B cell (primary cell): ENCODE measurements at places on chromosomes 2 and 18. TPM values are rescaled to one million over a fixed set of nuclear protein-coding genes. Genes with fewer than 3 reads are reported as not detected.

GRCh38 chr2:130870161-130870485, 33.4 kb downstream of the ARHGEF4 start:
- DNase-seq: no peak

DNA sequence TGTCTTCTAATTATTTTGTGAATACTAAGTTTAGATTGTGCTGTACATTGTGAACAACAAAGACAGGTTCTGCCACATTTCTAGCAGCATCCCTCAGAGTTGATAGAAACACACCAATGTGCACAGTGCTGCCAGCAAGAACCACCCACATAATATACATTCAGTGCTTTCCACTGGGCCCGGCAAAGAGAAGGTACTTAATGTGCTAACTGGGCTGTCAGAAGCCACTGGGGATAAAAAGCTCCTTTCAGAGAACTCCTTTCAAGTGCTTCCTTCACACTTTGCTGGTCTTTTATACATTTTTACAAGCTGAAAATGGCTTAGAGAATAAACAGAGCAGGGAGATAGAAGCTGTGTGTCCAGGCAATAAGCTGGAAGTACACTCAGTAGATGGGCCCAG, 58.0 kb upstream of the CAPN13 start:
- no peak for DNase-seq

DNA sequence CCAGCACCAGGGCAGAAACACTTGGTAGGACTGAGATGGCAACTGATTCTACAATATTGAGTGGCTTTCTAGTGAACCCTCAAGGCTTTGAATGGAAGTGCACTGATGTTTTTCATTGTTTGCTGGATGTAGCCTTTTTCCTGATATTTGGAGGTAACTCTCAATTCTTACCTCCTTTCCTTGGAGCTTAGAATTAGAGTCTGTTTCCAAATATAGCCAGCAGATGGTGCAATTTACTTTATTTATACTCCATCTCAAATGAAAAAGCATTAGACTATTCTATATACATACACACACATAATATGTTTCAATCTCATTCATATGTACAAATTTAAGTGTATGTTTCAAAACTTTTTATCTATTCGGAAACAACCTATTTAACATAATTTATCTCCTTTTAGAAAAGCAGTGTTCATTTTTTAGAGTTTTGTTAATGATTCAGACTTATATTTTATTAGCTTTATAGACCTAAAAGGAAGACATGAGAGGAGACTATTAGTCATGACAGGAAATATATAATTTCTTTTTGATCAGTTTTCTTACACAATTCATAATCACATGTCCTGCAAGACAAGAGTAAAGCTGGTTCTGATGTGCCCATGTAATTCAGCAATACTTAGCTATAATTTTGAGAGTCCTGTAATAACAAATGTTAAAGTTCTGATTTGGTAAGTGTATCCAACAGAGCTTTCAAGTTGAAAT, 124.8 kb downstream of the NUP35 start:
- DNase-seq: peak; percentile 27

DNA sequence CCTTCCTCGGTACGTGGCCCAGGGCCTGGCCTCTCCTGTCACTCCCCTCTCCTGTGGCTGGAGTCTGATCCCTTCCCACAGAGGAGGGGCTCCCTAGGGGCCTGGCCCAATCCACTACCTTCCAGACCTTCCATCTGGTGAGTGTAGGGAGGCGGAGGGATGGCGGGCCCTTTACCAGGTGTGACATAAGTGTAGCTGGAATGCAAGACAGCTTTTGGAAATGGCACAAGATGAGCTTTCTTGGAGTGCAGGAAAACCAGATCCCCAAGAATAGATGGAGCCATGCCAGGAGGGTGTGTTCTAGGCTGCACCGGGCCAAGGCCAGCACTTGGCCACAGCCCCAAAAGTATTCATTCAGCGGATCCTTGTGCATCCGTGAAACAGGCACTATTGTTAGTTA, 30.1 kb downstream of the IGFBP5 start:
- DNase-seq: no peak

NYAP2 gene
- total RNA-seq: 0.15 and 0.17 TPM in 2 replicates
